SIG-M5 (cell line): ENCODE measurements at places on chromosomes 6 and 20.
A peak's percentile ranks its signal among the peaks of the same experiment; 100 is the strongest.

DNA sequence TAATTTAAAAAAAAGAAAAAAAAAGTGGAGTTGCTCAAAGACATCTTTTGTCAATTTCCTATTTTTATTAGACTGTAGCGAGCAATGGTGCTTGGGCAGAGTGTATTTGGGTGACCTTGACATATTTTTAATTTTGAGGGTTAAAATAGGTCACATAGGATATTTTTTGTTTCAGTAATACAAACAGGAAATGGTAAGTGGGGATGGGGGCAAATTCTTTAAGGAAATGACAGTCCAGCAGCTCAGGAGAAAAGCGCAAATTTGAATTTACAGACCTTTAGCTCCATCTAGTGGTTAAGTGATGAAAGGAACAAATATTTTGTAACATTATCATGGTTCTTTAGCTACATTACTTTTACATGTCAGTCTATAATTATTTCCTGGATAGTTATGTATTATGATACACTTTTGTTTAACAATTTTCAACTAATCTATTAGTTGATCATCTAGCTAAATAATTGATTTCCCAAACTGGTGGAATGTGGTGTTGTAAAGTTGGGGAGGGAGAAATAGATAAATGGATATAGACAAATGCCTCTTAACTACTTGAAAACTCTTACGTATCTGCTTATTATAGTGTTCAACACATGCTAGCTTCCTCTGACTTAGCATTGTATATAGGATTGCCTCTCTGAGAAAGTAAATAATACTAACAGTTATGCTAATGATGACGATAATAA lies 10.0 kb downstream of the CITED2 start:
- DNase-seq, result no peak

DNA sequence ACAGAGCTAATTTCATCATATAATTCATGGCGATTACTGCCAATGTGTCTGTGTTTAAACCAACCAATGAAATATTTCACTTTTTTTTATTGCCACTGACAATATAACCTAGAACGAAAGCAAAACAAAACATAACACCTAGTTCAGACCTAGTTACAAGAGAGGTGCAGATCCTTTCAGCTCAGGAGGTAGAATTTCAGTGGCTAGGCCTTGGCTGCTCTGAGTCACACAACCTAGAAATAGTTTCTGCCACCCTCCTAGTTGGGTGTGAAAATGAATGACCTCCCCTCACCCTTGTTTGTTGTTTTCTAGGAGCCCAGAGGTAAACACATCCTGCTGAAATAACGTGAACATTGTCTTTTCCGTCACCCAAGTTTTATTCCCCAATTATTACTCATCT lies 356.3 kb downstream of the HTR1B start:
- DNase-seq, result no peak

DNA sequence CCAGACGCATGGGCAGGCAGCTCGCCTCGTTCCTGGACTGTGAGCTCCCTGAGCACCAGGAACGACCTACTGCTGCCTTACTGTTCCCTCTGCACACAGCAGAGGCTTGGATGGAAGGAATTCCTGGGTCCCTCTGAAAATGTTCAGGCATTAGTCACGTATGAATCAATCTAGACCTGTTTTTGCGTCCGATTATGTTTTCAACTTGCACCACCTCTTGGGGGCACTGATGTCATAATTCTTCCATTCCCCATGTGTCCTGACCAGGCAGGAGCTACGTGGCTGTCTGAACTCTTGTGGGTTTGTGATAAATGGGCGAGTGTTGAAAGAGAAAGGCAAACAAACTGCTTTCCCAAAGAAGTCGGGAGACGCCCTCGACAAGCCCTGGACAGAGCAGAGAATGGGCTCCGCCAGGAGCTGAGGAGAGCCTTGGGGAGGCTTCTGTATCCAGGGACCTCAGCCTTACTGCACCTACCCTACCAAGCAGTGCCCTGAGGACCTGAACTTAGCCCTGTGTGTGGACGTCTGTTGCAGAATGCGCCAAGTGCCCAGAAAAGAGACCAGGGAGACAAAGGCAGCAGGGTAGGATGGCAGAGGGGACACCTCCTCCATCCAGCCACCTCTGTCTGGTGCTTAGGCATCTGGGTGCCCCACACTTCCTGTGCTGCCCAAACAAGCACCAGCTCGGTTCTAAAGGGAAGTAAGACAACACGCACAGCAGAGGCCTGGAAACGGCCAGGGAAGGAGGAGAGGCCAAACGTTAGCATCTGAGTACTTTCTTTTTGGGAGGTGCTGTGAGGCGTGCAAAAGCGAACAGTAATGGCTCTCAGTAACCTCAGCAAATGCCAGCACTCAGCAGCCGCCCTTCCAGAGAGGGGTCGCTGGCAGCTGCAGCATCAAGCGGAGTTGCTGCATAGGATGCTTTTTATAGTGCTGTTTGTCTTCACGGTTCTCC lies 124.2 kb downstream of the LY86 start:
- peak; percentile 61 for DNase-seq

GRCh38 chr6:106745197-106745770 lies 115.9 kb downstream of the QRSL1 start:
- DNase-seq, result no peak

GRCh38 chr20:31602779-31603441 lies 2.2 kb upstream of the ID1 start:
- peak; percentile 79 for DNase-seq

- DNase-seq, result no peak
Measured at GRCh38 chr6:156869980-156870398, 92.8 kb downstream of the ARID1B start.

- DNase-seq, result no peak
Measured at GRCh38 chr20:58629215-58629580, 21.9 kb upstream of the STX16 start.

- DNase-seq, result no peak
Measured at GRCh38 chr6:36229223-36229622, 32.7 kb downstream of the BRPF3 start.

DNA sequence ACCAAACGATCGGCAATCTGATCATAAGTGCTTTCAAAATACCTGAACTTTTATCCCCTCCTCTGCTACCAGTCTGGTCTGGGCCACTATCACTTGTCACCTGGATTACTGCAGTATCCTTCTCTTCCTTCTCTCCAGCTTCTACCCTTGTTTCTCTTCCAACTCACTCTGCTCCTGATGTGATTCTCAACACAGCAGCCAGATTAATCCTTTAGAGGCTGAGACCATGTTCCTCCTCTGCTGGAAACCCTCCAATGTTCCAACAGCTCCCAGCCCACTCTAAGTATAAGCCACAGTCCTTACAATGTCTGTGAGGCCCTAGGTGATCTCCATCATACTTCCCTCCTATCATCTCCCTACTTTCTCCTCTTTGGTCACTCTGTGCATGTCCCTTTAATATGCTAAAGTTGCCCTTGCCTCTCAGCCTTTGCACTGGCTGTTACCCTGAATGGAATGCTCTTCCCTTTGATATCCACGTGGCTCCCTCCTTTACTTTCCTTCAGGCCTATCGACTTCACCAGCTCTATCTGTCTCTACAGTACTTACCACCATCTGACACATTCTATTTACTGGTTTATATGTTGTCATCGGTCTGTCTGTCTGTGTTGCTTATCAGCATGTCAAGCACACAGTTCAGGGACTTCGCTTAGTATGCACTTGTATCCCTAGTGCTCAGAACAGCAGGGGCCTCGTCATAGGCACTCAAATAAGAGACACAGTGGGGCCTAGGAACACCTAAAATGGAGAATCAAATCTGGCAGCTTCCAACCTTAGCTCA lies 35.0 kb upstream of the RNF24 start:
- DNase-seq, result no peak

GRCh38 chr6:84445068-84445467 lies 217.6 kb upstream of the CEP162 start:
- no peak for DNase-seq

- no peak for DNase-seq
Measured at GRCh38 chr20:24027229-24027628, 38.6 kb upstream of the GGTLC1 start.

- no peak for DNase-seq
Measured at GRCh38 chr20:59996108-59996507, 37.9 kb downstream of the CDH26 start.

DNA sequence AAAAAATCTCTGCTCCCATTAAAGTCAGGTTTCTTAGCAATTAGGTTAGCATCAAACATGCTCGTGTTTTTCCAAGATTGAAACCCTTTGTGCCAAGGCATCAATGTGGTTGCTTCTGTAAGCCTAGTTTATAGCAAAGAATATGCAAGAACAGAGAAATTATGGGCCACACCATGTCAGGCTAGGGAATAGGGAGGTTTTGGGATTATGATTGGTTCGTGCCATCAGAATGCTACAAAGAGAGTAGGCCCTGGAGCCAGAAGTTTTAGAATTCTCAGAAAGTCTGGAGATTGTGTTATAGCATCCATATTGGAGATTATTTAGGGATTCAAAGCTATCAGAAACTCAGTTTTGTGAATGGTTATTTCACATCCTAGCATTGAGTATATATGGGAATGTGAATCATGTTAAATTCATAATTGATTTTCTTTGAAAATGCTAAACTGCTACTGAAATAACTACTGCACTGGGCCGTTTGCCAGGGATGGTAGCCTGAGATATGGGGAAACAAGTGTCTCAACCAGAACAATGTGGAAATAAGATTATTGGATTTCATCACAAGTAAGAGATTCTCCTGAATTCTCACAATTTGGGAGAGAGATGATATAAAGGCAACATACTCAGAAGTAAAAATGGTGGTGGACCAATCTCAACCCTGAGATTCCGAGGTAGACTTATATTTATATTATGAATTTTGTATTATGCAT lies 45.3 kb downstream of the ZNF292 start:
- no peak for DNase-seq

DNA sequence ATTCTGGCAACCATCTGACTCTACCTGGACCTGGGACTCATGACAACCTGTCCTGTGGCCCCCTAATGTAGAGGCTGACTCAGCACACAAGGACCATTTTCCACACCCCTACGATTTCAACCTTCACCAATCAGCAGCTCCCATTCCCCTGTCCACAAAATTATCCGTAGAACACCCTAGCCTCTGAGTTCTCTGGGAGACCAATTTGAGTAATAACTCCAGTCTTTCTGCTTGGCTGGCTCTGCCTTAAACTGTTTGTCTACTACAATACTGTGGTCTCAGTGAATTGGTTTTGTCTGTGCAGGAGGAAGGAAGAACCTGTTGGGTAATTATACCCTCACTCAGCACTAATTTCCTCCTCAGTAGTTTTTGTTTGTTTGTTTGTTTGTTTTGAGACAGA lies 99.3 kb upstream of the MRPS10 start:
- no peak for DNase-seq

- no peak for DNase-seq
Measured at GRCh38 chr20:16241911-16242310, 331.3 kb downstream of the KIF16B start.

- DNase-seq, result no peak
Measured at GRCh38 chr6:139230391-139230840, 61.4 kb downstream of the TXLNB start.

DNA sequence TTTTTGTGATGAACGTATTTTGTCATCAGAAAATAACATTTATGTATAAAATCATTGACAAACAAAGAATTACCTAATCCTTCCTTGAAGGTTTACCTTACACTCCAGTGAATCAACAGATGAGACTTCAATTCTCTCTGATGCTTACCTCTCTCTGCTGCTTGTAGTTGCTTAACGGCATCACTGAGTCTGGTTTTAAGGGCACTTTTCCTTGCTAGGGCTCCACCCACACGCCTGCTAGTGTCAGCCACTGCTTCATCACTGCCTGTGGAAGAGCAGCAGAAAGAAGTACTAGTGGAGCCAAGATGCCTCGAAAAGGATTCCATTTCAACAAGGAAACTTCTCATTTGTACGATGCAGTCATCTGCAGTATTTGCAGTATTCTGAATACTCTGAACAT lies 63.0 kb downstream of the FAM229B start:
- DNase-seq, result no peak

- DNase-seq, result no peak
Measured at GRCh38 chr6:81938014-81938856, 185.8 kb upstream of the TENT5A start.

DNA sequence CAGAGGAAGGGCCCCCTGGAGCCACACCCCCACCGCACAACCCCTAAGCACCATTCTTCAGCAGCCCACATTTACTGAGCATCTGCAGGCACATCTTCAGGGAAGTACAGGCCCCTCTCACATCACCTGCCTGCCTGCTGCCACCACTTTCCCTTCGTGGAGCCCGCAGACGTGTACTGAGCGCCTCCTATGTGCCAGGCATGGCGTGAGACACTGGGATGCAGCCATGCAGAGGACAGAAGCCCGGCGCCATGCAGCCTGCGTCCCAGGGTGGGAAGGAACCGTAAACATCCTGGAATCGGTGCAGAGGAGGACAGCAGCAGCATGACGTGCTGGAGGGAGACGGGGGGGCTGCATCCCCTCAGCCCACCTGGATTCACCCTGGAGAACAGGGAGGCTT lies 78.1 kb downstream of the GRM4 start:
- no peak for DNase-seq

DNA sequence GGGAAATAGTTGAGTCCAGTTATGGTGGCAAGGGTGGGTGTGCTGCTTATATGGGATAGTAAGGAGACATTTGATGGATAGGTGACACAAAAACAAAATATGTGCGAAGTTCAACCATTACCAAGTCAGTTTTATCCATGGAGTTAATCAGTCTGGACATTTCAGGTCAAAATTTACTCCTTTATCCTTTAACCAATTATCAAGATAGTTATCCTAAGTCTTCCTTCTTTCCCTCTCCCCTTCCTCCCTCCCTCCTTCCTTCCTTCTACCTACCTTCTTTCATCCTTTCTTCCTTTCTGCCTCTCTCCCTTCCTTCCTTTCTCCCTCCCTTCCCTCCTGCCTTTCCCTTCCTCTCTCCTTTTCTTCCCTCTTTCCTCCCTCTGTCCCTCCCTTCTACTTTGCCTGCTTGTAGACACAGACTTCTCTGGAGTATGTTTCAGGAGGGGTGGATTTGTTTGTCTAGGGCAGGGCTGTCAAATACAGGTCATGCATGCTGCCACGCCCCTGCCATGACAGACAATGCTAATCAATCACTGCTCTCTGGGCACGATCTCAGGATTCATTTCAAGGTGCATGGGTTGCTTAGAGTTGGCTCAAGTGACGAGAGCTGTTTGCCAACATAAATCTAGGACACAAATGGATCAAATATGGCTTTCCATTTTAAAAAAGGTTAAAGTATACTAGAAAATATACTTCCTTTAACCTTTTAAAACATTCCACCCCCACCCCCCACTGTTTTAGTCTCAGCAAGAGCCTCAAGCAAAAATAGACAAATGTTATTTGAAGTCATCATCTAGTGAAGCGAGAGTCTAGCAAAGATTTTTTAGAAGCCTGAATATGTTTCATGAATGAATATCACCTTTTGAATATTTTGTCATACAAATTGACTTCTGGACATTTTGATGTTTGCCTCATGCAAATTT lies 281.6 kb upstream of the CITED2 start:
- DNase-seq, result no peak

DNA sequence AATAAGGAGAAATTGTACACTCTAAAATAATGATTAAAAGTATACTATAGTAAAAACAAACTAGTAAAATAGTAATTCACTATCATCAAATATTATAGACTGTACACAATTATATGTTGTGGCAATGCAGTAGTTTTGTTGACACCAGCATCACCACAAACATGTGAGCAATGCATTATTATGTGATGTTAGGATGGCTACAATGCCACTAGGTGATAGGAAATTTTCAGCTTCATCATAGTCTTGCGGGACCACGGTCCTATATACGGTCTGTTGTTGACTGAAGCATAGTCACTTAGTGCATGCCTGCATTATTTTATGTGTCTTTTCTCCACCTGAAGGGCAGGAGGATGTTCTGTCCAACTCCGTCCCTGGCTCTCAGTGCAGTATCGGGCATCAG lies 104.8 kb upstream of the NEDD9 start:
- no peak for DNase-seq
